ENCODE measurements at places on chromosomes 6 and 20.

DNA sequence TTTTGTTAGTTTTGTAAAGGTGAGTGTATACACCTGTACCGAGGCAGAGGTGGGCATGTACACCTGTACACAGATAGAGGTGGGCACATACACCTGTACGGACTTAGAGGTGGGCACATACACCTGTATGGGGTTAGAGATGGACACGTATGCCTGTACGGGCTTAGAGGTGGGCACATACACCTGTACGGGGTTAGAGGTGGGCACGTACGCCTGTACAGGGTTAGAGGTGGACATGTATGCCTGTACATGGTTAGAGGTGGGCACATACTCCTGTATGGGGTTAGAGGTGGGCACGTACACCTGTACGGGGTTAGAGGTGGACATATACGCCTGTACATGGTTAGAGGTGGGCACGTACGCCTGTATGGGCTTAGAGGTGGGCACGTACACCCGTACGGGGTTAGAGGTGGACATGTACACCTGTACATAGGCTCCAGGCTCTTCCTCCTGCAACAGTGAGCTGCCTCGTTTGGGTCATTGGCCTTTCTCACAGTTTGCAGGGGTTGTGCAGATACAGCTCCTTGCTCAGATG, 63.7 kb downstream of the PHACTR3 start:
- DNase-seq: no peak

DNA sequence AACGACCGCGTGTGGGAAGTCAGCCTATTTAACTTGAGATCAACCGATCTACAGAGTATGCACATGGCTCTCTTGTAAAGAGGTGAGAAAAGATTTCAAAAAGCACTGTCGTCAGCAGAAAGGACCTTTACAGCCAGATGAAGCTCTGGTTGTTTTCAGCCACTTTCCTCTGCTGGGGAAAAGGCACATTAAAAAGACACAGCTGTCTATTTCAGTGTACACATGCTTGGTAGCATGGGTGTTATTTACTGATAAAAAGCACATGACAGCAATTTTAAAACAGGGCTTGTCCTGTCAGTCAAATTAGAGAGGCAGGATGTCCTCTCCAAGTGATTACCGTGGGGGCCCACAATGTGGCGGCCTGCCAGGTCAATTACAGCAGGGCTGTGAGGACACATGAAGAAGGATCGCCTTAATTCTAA, 188.9 kb downstream of the PRKN start:
- DNase-seq: no peak

- DNase-seq: peak; percentile 37
These were observed 37.8 kb upstream of the THEMIS start for GRCh38 chr6:127938701-127939100.

DNA sequence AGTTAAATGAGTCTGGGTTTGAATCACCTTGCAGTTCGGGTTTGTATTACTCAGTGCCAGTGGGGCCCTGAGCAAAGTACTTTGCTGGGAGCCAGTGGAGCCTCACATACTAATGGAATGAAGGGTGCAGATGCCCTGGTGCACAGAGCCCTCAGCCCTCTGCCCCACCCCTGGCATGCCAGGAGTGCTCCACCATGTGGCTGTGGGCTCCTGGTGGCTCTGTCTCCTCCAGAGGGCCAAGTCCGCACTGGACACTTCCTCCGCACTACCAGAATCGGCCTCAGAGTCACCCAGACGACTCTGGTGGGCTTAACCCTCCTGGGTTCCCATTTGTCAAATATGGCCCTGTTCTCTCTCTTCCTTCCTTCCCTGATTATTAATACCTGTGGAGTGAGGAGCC, 94.0 kb downstream of the STK35 start:
- DNase-seq: no peak

DNA sequence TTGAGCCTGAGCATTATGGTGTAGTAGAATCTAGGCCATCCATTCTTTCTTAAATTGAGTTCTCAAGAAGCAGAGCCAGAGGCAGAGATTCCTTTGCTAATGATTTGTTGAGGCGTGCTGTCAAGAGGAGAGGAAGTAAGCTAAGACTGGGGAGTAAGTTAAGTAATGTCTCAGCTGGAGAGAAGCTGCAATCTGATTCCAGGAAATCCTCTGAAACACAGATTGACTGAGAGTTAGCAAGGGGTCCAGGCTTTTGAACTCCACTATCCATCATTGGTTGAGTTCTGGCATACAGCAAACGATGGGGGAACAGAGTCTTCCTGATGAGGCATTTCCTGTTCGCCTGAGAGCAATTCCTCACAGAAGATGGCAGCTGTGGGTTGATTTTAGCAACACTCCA, 207.4 kb upstream of the RAB32 start:
- no peak for DNase-seq

DNA sequence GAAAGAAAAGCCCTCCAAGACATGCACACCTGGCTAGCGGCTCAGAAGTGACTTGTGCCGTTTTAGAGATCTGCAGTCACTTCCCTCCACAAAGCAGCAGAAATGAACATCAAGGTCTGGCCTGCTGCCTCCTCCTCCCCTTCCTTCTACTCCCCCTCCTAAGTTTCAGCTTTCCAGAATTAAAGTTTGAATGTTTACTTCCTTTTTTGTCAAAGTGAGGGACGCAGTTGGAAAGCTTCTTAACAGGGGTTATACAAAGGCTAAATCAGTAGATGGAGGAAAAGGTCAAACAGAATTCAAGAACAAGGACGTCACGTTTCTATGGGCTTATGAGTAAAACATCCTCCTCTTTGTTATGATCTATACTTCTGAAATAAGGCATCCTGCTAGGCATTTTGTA, 227.7 kb downstream of the SLC35F1 start:
- no peak for DNase-seq

All from fibroblast of the conjunctiva (primary cell).